ENCODE measurements at places on chromosomes 6 and 20.

- DNase-seq: no peak
Measured at GRCh38 chr6:114796576-114796975, 453.8 kb upstream of the HS3ST5 start.

- no peak for DNase-seq
Measured at GRCh38 chr6:128672023-128672422, 151.6 kb upstream of the PTPRK start.

GRCh38 chr6:2158596-2159271 lies 86.7 kb downstream of the GMDS start:
- DNase-seq: no peak

DNA sequence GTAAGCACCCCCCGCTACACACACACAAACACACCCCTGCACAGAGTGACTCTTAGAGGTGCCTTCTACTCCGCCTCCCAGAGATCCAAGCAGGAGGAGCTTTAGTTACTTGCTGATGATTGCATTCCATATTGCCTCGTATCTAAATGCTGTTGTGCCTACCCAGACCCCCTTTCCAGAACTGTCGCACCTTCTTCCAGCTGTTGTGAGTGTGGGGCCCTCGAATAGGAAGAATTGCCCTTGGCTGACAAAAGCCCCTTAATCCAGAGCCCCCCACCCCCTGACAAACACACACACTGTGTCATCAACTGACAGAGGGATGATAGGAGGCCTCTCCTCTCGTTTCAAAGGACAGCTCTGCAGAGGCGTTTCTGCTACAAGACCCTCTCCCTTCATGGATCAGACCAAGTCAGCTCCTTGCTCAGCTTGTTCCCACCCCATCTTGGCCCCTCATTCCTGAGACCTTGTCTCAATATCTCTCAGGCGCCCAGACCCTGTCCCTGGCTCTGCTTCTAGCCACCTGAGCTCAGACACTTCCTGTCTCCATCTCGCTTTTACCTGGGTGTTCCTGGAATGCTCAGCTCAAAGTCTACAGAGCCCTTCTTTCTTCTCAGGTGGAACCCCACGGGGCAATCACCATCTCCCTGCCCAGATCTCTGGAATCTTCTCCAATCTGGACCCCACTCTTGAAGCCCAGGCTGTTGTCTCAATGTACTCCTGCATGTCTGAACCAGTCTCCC lies 4.0 kb upstream of the VSX1 start:
- no peak for DNase-seq

GRCh38 chr6:37492236-37492972 lies 7.3 kb downstream of the CCDC167 start:
- DNase-seq: no peak

DNA sequence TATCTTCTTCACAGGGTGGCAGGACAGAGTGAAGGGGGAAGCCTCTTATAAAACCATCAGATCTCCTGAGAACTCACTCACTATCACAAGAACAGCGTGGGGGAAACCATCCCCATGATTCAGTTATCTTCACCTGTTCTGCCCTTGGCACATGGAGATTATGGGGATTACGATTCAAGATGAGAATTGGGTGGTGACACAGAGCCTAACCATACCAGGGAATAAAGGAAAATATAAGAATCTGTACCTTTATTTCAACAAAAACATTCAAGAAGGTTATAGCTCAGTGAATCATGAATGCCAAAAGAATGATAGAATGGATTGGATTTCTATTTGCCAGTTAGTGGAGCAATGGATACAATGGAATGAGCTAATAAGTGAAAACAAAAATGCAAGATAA lies 214.4 kb downstream of the PTPRK start:
- no peak for DNase-seq

DNA sequence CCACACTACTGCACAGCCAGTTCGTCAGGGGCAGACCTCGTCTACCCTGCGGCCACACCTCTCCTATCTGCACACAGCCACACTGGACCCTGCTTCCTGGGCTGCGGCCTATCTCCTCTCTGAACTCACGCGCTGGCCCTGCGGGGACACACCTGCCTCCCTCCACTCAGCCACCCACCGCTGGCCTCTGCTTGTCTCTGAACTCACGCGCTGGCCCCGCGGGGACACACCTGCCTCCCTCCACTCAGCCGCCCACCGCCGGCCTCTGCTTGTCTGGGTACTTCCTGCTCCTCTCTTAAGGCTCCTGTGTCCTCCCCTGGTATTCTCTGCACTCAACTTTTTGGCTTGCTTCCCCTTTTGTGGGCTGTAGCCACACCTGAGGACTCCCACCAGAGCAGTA lies 52.3 kb downstream of the HUS1B start:
- no peak for DNase-seq

Data from activated T-cell treated with anti-CD3 and anti-CD28 coated beads for 24 hours (primary cell).